ENCODE measurements at places on chromosomes 12 and 14.

GRCh38 chr12:92304371-92305055 is 158.9 kb upstream of the BTG1 start:
- no peak for DNase-seq

- DNase-seq: no peak
Observed at GRCh38 chr14:64683264-64683663, 21.0 kb upstream of the PLEKHG3 start.

DNA sequence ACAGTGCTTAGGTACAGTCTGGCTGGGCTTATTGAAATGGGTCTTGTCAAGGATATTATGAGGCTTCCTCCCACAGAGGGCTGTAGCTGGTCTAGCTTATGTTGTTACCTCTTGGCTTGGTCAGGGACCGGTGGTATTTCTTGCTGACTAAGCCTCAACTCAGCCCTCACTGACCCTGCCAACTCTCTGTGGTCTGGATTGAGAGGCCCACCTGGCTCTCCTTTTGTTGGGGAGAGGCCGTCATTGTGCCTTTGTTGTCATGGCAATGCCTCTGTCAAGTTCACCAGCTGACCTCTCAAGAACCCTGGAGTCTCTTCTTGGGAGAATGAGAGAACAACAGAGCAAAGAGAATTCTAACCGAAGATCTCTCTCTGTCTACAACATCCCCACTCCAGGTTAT is 245.6 kb upstream of the NPAS3 start:
- no peak for DNase-seq

DNA sequence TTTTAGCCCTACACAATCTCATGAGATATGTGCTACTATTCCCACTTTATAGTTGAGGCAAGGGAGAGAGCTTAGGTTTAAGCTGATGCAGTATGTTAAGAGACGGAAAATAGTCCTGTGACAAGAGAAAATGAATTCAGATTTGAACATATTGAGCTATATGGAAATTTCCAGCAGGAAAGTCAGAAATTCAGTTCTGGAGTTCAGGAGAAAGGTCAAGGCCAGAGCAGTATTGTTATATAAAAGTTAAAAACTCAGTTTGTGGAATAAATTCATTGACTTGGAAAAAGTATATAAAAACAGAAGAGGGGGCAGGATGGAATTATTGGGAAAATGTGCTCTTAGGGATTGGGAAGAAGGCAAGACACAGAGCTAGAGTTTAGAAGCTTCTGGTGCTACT is 167.0 kb upstream of the GZMB start:
- DNase-seq: no peak

DNA sequence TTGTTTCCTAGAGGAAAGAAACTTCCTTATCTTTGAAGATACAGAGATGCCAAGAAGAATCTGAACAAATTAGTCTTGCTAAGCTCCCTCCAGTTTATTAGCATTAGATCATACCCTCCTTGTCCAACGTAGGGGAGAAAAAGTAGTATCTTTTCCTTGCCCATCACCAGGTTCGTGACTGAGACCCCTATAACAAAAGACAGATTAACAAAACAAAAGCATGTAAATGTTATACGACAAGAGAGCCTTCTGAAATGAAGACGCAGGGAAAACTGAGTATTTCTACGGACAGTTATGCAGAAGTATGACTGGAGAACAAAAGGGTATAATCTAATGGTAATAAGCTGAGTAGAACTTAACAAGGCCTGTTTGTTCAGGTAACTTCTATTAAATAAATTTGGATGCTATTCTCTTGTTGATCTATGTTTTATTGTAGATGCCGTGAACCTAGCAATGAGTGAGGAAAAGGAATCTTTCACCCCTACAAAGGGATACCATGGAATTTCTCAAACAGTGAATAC is 2.9 kb upstream of the CLEC7A start:
- no peak for DNase-seq

DNA sequence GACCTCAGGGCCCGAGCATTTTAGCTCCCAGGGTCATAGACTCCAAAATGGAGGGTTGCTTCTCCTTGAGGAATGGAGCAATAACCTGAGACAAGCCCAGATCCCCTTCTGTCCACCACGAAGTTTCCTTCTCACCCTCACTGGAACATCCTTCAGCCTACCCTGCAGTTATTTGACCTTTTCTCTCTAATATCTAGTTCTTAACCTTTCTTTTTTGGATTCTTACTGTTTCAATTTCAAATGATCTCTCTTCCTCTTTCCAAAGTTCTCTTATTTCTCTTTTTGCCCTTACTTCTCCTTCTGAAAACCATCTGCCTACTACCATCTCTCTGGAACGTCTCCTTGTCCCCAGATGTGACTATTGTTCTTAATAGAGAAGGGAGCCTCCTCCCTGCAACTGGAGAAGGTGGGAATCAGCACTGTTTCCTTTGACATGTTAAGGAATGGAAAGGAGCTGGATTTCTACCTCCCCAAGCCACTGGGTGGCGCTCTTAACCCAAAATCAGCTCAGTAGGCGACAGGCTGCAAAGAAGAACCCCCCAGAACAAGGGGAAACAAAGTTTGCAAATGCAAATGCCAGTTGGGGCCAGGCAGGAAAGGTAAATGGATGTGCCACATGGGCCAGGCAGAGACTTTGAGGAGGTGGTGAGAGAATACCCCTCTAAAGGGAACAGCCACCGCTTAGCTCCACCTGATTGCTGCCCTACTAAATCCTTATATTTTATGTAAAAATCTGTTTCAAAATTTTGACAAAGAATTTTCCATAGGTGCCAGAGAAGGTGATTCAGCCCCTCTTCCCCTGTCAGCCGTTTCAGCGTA is 22.4 kb upstream of the PDE1B start:
- no peak for DNase-seq

- no peak for DNase-seq
Observed at GRCh38 chr12:23533265-23533664, 416.2 kb downstream of the SOX5 start.

- no peak for DNase-seq
Observed at GRCh38 chr12:121535150-121536053, 45.4 kb downstream of the KDM2B start.

- DNase-seq: no peak
Observed at GRCh38 chr12:19588951-19589350, 149.7 kb downstream of the AEBP2 start.

DNA sequence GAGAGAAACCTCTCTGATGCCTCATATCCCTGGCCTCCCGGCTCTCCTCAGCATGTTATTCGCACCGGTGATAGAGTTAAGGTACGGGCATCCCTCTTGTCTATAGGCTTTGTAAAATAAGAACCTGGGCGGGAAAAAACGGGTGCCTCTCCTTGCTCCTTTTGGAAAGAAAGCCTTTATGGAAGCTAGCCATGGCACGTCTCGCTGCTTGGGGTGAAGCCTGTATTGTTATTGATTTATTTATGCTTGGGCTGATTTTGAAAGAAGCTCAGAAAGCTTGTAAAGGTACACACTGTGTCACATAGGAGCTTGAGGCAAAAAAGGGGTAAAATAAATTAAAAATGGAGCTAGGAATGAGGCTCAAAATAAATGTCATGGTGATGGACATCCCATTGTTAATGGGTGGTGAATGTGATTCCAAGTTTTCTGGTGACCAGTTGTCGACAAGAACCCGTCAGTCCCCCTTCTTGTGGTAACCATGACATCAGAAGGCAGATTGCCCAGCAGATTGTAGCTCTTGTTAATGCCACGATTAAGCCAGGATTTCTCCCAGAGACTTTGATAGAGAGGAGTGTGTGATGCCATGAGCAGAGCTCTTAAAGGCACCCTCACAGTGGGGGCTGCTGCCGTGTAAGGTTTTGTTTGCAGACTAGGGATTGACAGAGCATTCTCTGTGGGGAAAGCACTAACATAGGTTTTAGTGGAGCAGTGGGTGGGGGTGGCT is 50.4 kb upstream of the ASPG start:
- DNase-seq: no peak

DNA sequence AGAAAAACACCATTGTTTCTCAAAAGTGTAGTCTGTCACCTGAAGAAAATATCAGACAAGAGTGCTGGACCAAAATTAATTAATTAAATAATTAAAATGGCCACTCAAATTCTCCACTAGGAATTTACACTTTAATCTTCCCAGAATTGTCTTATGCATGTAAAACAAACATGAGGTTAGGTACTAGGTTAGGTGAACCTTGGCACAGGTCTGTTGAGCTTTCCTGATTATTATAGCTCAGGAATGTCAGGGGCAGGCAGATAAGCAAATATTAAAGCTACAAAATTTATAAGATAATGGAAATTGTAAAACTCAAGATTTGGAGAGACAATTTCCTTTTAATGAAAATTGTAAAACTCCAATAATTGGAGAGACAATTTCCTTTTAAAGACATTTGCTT is 253.2 kb downstream of the BMP4 start:
- no peak for DNase-seq

- no peak for DNase-seq
Observed at GRCh38 chr12:24898606-24899005, 50.3 kb downstream of the BCAT1 start.

- no peak for DNase-seq
Observed at GRCh38 chr12:53474819-53475218, 22.9 kb downstream of the PCBP2 start.

- DNase-seq: no peak
Observed at GRCh38 chr12:108326254-108326750, 12.8 kb downstream of the CMKLR1 start.

- DNase-seq: no peak
Observed at GRCh38 chr14:81005540-81006228, 50.3 kb downstream of the TSHR start.

Measured in stimulated activated CD4-positive, alpha-beta T cell treated with anti-CD3 and anti-CD28 coated beads, Interleukin-1b, Interleukin-23, amount 100 ng/mL, for 1 hour (primary cell).